Karpas-422 (cell line): ENCODE measurements at places on chromosomes 6 and 20.

DNA sequence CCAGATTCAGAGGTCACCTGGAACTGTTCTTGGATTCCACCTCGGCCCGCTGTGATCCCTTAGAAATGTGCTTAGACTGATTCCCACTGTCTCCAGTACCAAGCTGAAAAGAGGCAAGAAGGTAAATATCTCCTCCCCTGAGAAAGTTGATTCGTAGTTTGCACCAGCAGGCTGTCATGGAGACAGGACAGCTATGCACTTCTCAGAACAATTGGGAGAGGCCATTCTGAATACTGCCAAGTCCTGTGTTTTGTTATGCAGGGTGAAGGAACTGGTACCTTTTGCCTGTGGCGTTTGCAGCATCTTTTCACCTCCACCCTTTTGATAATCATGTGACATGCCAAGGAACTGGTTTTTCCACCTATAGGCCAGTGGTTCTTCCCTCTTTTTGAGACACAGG lies 58.2 kb upstream of the RNGTT start:
- DNase-seq: no peak

GRCh38 chr6:54102238-54102637 lies 9.0 kb upstream of the MLIP start:
- no peak for DNase-seq

DNA sequence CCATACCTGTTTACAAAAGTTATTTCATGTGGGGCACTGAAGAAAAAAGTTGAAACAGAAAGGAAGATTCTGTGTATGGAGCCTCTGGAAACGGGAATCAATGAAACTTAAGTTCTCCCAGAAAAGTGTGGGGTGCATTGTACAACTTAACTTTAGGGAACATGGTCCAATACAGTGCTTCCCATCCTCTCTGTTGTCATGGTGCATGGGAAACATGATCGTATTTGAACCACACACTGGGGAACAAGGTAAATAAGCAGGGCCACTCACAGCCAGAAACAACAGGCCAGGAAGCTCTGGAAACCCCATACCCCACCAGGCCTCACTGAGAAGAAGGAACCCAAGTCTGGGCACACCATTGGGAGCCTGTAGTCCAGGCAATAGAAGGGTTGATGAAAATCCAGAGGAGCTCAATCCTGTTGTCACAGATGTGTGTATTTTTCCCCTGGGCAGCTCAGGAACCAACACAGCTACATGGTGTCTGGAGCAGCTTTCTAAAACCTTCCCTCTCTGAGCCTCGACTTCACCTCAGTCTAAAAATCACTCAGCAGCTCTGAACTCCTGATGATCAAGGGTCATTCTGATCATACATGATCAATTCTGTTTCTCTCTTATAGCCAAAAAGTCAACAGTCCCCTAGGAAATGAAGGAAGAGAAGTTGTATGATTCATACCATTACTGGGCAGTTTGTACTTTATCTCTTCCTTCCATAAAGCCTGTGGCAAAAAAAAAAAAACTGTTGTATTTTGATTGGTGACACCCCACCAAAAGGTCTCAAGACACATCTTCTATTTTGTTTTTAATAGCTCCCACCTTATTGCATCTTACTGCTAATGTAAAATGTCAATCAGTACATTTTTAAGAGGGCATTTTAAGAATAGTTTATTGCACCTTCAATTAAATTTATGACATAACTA lies 198.5 kb upstream of the TAB2 start:
- DNase-seq: no peak

DNA sequence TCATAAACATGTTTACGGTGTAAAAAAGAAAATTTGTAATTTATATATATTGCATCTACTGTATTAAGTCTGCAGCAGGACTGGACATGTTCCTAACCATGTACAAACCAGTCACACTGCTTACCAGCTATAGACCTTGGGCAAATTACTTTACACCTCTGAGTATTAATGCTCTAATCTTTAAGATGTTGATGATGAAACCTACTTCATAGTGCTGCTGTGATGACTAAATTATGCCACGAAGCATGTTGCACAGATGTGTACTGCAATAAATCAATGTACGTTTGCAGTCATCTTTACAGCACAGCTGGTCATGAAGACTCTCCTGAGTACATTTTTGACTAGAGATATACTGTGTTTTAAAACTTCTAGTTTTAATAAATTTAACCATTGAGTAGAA lies 42.6 kb downstream of the PRKN start:
- no peak for DNase-seq

GRCh38 chr6:133768656-133769295 lies 120.1 kb upstream of the TCF21 start:
- no peak for DNase-seq

DNA sequence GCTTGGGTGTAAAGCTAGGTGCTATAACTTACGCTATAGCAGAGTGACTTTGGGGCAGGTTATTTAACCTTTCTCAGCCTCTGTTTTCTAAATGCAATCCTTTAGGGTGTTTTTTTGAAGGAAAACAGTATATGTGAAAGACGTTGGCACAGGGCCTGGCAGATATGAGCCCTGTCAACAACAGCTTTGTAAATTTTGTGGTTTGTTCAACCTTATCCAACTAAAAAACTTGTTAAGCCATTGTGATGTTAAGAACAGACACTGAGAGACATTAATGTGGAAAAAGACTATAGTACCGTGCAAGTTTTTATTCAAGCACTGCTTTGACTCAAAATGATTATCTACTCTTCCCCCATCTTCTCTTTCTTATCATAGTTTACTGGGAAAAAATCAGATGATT lies 8.2 kb downstream of the HECA start:
- DNase-seq: no peak

DNA sequence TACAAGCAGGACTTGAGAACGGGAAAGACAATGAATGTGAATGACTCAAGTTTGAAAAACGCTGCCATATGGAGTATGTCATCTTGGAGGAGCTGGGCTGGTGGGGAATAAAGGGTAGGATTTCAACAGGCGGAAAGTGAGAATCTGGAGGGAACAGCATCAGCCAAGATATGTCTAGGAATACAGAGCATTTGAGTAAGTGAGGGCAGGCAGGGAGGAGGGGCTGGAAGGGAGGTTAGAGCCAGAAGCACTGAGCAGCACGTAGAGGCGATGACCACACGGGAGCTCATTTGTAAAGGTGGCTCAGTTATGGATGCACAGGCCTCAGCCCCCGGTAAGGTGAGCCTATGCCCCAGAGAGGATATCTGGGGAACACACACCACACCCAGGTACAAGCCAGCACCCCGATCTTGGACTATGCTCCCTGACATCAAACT lies 115.1 kb downstream of the ZMYND8 start:
- no peak for DNase-seq

- DNase-seq: no peak
Measured at GRCh38 chr6:27532820-27533538, 60.1 kb upstream of the ZNF184 start.

DNA sequence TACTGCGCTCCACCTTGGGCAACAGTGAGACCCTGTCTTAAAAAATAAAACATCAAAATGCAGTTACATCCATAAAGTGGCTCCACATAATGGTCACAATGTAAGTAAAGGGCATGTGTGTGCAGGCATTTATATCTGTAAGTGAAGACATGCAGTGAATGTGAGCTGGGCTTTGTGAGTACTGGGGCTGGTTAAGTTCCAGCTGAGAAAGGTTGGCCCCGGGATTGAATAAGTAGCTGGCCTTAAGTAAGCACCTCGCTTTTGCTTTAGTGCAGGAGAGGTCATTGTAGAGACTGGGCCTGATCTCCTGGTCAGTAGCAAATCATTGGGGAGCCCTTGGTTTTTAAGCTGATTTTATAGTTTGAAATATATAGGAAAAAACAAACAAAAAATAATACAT lies 8.0 kb downstream of the QKI start:
- DNase-seq: no peak

DNA sequence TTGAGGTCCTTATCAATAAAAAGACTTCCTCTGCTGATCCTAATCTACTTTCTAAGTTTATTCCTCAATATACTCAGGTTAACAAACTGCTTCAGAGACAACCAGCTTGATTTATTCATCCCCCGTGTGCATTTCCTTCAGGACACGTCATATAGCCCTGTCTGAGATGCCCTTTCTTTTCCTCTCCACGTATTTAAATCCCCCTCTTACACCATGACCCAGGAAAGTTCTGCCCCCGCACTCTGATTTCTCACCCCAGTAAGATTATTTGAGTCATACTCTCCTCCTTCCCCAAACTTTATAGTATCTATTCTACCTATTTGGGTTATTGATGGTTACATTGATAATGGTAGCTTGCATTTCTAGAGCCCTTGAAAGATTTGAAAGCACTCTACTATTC lies 9.8 kb upstream of the CGA start:
- DNase-seq: no peak

GRCh38 chr6:36699348-36699747 lies 1.7 kb downstream of the RAB44 start:
- DNase-seq: no peak

GRCh38 chr6:46985943-46986342 lies 56.2 kb downstream of the ADGRF1 start:
- no peak for DNase-seq

- no peak for DNase-seq
Measured at GRCh38 chr6:23174781-23175361, 605.5 kb downstream of the HDGFL1 start.
